Hematopoietic multipotent progenitor cell treated with erythropoietin and hydrocortisone succinate and interleukin-3 and kit ligand, for 17 days (in vitro differentiated cells): ENCODE measurements at places on chromosomes 16 and 17.

GRCh38 chr17:9389111-9389527, 186.5 kb downstream of the STX8 start:
- no peak for DNase-seq

DNA sequence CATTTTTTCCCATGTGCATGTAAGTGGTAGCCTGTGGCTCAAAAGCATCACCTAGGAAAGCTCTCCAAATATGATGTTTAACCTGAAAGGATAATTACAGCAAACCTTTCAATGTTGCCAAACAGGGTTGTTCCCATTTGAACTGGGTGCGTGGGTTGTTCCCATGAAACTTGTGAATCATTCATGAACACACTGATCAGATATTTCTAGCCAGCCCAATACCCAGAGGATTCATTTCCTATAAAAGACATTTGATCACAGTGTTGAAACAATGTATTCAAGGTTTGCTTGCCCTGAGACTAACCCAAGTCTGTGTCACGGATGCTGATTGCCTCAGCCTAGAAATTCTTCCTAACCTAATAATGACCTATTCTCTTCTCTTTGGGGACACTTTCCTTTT, 12.9 kb downstream of the KRT39 start:
- no peak for DNase-seq

DNA sequence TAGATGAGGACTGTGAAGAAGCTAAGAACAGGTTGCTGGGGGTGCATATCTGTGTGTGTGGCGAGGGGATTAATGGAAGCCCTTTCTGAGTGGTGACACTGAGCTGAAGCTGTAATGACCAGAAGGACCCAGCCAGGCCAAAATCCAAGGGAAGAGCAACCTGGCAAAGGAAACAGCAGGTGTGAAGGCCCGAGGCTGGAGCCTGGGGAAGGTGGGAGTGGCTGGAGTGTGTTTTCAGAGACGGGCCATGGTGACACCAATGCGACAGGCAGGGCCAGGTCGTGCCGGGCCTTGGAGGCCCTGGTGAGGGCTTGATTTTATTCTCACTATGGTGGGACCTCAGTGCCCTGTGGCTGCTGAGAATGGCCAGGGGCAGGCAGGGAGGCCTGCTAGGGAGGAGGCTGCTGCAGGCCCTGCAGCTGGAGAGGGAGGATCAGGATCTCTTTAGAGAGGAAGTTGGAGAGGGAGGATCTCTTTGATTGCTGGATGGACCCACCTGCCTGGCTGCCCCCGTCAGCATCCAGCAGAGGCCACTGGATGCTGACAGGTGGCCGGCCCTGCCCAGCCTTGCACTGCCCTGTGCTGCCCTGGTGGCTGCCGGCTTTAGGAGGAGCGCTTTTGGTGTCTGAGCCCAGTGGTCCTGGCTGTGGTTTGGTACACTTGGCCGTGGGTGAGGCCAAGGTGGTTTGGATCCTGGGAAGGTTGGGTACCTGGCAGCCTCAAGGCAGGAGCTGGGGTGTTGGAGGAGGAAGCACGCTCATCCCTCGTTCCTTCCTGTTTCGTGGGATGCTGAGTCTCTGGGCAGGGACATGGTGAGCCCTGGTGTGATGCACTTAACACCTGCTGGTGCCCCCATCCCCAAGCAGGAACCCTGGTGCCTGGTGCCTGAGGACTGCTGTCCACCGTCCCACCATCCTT, 188.3 kb downstream of the SEC14L1 start:
- no peak for DNase-seq

DNA sequence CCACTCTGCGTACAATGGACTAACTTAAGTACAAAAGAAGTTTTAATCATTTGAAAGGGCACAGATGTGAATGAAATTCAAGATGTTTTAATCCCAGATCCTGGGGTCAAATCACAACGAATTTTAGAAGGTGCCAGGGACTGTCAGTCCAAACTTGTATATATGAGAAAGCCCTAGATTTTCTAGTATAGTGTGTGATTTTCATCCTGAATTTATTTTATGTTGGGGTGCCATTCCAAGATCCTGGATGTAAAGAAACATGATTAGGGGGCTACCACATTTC, 64.3 kb downstream of the TUBD1 start:
- DNase-seq: no peak

GRCh38 chr16:84585886-84586285, 32.0 kb downstream of the COTL1 start:
- DNase-seq: no peak

- DNase-seq: no peak
Observed at GRCh38 chr17:72826602-72827001, 265.9 kb downstream of the SLC39A11 start.

DNA sequence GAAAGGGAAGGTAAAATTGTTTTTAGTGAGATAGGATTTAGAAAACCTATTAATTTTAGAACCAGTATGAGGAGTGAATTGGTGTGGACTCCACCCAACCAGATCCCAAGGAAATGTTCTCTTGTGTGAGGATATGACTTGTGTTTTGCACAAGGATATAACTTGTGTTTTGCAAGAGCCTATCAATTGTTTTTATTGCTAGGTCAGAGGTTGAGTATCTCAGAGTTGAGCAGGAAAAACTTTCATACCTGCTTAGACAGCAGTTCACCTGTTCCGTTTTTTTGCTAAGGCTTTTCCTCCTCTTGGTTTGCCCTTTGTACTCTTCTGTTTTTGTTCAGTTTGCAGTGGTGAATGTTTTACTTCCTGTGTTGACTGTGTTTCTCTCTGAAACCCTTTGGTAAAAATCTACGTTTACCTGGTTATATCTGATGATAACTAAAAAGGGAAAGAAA, 5.1 kb downstream of the NBR1 start:
- no peak for DNase-seq

DNA sequence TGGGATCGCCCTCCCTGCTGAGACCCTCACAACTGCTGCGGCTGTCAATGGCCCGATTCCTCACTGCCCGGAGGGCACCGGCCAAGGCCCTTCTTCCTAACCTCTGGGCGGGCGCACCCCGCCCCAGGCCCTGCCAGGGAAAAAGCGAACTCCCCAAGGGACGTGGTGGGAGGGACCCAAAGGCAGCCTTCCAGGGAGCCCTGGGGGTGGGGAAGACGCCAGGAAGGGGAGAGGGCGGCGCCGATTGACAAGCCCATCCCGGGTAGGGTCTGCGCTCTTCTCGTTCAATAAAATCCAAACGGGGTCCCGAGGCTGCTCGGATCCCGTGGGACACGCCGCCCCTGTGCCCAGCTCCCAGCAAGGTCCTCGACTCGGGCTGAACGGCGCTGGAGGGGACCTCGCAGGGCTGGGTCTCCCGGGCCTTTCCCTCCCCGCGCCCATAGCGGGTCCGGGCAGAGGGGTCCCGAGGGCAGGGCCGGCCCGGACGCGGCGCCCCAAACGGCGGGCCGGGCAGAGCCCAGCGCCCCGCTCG, 416 bp downstream of the KIFC3 start:
- no peak for DNase-seq

DNA sequence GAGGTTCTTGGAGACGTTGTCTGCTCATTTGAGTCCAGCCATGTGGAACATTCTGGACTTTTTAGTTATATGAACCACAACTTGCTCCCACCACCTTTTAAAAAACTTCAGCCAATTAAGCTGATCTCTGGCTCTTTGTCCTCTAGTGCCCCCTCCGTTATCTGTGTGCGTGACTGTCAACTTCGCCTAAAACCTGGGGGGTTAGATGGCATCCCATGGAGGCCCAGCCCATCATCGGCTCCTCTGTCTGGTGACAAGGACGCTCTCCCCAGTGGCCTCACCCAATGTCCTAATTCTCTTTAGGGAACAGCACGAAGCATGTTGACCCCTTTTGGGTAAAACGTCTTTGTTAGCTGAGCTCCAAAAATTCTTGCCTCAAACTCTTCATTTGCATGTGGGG, 341.0 kb upstream of the TNRC6C start:
- no peak for DNase-seq

DNA sequence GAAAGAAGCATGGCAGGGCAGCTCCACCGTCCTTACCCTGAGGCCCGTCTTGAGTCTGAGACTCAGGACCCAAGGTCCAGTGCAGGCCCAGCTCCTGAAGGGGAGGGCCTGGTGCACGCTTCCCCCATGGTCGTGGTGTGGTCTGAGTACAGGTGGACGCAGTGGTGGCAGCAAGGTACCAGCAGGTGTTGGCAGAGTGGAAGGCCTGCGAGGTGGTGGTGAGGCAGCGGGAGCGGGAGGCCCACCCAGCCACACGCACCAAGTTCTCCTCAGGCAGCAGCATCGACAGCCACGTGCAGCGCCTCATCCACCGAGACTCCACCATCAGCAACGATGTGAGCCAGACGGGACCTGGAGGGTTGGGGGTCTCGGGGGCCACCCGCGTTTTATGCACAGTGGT, 27.7 kb downstream of the MNT start:
- DNase-seq: no peak

GRCh38 chr16:89544113-89544512, 16.4 kb upstream of the RPL13 start:
- DNase-seq: no peak

- no peak for DNase-seq
Observed at GRCh38 chr17:37413875-37414519, 7.3 kb downstream of the TADA2A start.

GRCh38 chr17:49434821-49435670, 20.4 kb upstream of the PHB1 start:
- DNase-seq: peak; percentile 43

DNA sequence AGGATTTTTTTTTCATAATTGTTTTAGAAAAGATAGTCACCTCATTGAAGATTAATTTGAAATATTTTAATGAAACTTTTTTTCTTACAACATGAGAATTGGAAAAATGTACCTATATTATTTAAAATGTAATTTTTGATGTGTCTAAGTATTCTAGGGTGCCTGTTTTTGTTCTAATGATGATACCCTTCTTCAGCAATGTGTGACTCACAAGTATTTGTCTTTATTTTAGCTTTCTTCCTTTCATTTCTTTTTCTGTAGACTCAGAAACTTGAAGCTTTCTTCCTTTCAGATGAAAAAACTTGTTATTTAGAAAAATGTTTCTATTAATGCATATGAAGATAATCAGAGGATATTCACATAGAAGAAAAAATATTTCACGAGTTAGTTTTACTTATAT, 231.8 kb downstream of the BCAS3 start:
- DNase-seq: no peak

DNA sequence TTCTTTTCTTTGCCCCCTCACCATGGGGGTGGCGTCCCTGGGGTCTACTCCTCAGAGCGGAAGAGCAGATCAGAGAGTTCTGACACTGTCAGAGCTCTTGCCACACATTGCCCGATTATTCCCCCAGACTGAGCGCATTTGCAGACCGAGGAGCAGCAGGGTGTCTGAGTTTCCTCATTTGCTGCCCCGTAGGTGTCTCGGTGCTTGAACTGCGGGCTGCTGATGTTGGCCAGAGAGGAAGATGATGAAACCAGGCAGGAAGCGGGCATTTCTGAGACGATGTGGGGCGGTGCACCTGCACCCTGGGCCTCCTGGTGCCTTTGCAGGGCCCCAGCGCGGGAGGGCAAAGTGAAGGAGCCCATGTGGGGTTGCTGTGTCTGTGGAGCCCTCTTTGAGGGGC, 55.2 kb downstream of the ARSG start:
- no peak for DNase-seq

GRCh38 chr17:39393736-39394135, 7.7 kb downstream of the FBXL20 start:
- no peak for DNase-seq

- DNase-seq: no peak
Observed at GRCh38 chr16:4016658-4017057, 99.6 kb downstream of the ADCY9 start.

DNA sequence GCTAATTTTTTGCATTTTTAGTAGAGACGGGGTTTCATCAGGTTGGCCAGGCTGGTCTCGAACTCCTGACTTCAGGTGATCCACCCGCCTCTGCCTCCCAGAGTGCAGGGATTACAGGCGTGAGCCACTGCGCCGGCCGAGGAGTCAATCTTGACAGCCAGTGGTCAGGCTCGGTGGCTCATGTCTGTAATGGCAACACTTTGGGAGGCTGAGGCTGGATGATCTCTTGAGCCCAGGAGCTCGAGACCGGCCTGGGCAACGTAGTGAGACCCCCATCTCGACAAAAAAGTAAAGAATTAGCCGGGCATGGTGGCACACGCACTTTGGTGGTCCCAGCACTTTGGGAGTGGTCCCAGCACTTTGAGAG, 608 bp upstream of the PGS1 start:
- DNase-seq: no peak

DNA sequence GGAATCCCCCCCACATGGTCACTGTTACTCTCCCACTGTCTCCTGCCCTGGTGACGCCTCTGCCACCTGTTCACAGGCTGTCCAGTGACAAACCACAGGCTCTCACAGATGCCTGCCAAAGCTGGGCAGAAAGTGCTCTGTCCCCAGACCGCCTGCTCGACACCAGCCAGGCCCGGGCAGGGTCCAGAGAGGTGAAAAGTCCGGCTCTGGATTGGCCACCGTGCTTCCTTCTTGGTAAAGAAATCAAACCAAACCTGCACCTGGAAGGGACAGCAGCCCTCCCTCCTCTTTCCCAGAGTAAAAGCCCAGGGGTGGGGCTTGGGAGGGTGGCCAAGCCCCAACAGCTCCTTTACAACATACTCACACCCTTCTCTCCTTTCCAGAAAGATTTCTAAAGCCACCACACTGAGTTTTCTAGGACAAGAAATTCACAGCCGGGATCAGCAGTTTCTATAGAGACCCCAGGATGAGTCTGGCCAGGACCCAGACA, 6.2 kb downstream of the PCGF2 start:
- DNase-seq: no peak

DNA sequence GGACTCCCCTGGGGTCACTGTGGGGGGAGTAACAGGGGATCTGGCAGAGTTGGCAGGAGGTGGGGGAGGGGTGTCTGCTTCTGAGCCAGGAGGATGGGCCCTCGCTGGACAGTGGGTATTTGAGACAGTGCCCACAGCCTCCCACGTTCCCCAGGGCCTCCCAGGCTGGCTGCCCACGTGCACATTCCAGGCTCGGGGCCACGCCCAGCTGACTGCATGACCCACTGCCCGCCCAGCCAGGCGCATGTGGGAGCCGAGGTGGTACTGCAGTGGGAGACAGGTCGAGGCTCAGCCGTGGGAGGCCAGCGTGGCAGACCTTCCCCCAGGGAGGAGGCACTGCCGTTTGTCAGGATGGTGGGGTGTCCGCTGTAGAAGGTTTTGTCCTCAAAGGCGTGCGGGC, 38.8 kb downstream of the BAHCC1 start:
- no peak for DNase-seq
